ENCODE measurements at places on chromosomes 4 and X. TPM values are rescaled to one million over a fixed set of nuclear protein-coding genes. Genes with fewer than 3 reads are reported as not detected.

NAP1L2 gene
- not detected for total RNA-seq

WNK3 gene
- total RNA-seq: 1.4 TPM

CASP3 gene
- total RNA-seq: 50.3 TPM

DNAAF6 gene
- total RNA-seq: not detected

CRMP1 gene
- total RNA-seq: 2.5 TPM

RPS6KA6 gene
- total RNA-seq: 4.3 TPM

KCTD8 gene
- 0.43 TPM for total RNA-seq

SLIT2 gene
- total RNA-seq: 9.3 TPM

SLC2A9 gene
- total RNA-seq: 2.6 TPM

NWD2 gene
- not detected for total RNA-seq

FOXR2 gene
- not detected for total RNA-seq

CFAP99 gene
- not detected for total RNA-seq

MAOB gene
- total RNA-seq: 0.47 TPM

PABPC4L gene
- 3.0 TPM for total RNA-seq

CENPVL2 gene
- not detected for total RNA-seq

VCX3B gene
- total RNA-seq: not detected

SMPX gene
- 0.85 TPM for total RNA-seq

SERPINA7 gene
- not detected for total RNA-seq

PNMA3 gene
- total RNA-seq: not detected

ATP1B4 gene
- total RNA-seq: not detected

TLR10 gene
- not detected for total RNA-seq

CDKL2 gene
- 0.12 TPM for total RNA-seq

HAND2 gene
- total RNA-seq: 24.9 TPM
